Thoracic aorta (tissue), 2 donors: ENCODE measurements at places on chromosomes 6 and 20. TPM values are rescaled to one million over a fixed set of nuclear protein-coding genes. Genes with fewer than 3 reads are reported as not detected.

FERMT1 gene
- not detected for total RNA-seq

MYH7B gene
- 0.14 TPM for total RNA-seq

MED20 gene
- total RNA-seq = 11.6 TPM

SCRT2 gene
- not detected for total RNA-seq

C6orf58 gene
- total RNA-seq = not detected
